NCI-H524 treated with DMSO at 0.1 percent for 48 hours (cell line): ENCODE measurements at places on chromosomes 6 and 20.

- DNase-seq, result no peak
Measured at GRCh38 chr6:101458336-101458735, 64.8 kb downstream of the GRIK2 start.

DNA sequence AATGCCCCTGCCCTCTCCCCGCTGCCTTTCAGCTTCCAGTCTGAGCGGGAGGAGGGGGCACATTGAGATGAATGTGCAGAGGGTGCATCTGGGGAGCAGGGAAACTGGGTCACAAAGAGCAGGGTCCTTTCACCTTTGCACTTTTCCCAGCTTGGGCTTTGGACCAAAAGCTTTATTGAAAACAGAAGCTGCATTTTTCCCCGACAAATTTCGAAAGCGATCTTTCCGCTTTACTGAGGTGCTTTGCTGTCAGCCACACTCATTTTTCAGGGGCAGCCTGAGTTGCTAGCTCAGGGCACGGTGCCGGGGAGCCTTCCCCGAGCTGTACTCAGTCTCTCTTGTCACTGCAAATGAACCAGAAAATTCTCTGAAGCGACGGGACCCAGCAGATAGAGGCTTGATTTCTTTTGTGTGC is 283.7 kb upstream of the SOX4 start:
- no peak for DNase-seq

GRCh38 chr6:106518748-106519147 is 110.5 kb downstream of the RTN4IP1 start:
- DNase-seq, result no peak

GRCh38 chr6:101921829-101922450 is 528.4 kb downstream of the GRIK2 start:
- DNase-seq, result no peak

DNA sequence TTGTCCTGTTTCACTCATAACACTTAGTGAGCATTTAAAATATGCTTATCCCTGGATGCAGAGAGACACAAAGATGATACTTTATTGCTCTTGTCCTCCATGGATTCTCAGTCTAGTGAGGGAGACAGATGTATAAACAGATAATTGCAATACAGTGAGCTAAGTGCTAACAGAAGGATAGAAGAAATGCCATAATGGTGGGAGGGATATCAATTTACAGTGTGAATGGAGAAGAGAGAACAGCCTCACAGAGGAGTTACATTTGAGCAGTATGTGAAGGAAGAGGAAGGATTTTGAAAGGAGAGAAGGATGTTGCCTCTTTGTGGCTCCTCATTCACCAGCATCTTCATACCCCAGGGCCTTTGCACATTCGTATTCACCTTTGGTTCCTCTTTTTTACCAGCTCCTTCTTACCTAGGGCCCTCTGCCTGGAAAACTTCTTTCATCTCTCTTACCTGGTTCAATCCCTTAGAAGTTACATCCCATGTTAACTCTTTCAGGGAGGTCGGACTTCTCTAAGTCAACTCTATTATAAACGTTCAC is 341.7 kb downstream of the PRL start:
- peak; percentile 91 for DNase-seq

DNA sequence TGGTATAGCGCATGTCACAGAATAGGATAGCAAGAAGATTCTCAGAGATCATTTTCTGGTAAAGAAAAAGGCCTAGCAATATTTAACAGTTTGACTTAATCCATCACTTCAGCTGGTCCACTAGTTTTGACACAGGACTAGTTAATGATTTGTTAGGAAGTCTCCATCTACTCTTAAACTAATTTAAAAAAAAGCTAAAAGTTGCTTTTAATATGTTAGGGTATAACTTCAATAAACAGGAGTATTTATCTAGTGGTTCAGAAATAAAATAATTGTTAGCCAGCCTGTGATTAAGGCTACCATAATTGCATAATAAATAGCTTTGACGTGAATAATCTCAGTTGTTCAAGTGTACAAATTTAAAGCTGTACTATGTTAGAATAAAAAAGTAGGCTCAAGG is 195.6 kb downstream of the FUT9 start:
- no peak for DNase-seq

DNA sequence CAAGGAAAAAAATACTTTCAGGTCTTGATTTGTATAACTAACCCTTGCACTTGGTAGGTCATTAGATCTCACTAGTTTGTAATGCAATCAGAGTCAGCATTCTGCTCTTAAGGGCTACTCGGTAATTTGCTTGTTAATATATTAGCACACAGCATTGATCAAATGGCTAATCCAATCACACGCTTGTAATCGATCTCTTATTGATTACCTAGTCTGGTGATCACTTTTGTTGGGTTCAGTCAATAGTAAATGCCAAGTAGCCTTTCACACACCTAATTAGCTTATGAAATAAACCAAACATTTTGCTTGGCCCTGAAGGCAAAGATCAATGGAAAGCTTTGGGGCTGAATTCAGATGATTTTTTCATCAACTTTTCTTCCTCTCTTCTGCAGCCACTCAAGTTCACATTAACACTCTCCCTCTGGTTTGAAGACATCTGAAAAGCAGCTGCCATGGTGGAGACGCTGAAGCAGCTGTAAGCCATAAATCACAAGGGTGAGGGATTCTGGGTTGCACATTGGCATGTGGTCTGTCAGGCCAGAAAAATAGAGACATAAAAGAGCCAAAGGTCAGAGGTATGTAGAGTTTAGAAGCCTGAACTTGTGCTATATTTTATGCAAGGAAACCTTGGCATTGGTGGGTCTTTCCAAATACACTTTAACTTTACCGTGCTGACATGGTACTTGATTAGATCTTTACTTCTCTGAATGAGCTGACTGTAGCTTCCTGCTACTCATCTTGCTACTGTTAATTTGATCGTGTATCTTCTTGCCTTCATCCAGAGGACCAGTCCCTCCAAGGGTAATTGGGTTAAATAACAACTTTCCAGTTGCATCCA is 234.4 kb downstream of the SIM1 start:
- no peak for DNase-seq

GRCh38 chr20:48932375-48932941 is 10.9 kb downstream of the ARFGEF2 start:
- DNase-seq, result no peak

- no peak for DNase-seq
Measured at GRCh38 chr20:33522256-33522820, 32.4 kb downstream of the CBFA2T2 start.

- DNase-seq, result no peak
Measured at GRCh38 chr6:136764517-136764993, 27.7 kb downstream of the MAP3K5 start.

GRCh38 chr20:46626758-46627157 is 24.5 kb downstream of the SLC13A3 start:
- no peak for DNase-seq

DNA sequence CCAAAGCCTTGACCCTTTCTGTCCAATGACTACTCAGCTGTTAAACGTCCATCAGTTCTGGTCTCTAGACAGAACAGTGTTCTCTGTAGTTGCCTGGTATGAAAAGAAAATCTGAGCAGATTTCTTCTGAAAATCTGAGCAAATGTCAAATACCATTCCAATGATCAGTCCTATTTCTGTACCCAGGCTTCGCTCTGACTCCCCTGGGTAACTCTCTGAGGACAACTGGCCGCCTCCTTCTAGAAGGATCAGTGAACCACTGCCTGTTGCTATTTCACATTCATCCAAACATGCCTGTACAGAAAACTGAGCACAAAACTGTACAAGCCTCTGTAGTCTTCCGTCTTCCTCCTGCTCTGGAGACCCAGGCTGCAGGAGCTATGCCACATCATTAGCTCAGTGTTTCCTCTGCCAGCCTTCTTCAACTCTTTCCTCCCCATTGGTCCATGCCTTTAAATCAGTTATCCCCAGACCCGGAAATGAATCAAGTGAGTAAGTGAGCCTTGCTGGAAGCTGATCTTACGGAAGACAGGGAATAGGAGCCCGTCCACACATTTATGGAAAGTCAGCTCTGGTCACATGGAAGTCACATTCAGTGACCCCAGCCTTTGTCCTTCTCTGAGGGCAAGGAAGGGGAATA is 63.3 kb downstream of the DAAM2 start:
- DNase-seq, result no peak

DNA sequence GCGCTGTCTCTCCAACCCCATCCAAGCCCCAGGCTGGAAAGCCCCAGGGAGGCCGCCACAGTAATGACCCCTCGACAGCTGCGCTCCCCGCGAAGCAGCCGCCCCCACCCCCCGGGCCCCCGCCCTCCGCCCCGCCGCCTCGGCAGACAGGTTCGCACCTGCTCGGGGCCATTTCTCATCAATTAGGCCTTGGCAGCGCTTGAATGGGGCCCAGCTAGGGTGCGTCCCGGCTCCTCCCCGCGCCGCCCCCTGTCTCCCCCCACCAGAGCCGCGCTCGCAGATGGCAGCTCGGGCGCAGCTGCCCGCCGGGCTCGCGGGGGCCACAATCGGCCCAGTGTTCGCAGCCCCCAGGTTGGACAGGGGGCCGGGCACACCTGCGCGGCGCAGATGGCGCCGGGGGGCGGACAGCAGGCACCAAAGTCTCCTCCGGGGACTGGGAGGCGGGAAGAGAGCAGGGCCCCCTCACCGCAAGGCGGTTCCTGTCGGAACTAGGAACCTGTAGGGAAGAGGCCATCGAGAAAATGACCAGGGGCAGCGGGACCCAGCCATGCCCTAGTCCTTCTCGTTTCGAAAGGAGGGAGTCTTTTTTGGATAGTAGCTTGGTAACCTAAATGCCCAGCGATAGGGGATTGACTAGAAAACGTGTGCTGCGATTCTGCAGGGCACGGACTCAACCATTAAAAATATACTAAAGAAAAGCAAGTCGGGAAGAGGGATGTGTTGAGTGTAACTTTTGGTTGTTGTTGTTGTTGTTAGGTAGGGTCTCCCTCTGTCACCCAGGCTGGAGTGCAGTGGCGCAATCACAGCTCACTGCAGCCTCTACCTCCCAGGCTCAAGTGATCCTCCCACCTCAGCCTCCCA is 83.2 kb upstream of the EYA2 start:
- DNase-seq, result peak; percentile 87

DNA sequence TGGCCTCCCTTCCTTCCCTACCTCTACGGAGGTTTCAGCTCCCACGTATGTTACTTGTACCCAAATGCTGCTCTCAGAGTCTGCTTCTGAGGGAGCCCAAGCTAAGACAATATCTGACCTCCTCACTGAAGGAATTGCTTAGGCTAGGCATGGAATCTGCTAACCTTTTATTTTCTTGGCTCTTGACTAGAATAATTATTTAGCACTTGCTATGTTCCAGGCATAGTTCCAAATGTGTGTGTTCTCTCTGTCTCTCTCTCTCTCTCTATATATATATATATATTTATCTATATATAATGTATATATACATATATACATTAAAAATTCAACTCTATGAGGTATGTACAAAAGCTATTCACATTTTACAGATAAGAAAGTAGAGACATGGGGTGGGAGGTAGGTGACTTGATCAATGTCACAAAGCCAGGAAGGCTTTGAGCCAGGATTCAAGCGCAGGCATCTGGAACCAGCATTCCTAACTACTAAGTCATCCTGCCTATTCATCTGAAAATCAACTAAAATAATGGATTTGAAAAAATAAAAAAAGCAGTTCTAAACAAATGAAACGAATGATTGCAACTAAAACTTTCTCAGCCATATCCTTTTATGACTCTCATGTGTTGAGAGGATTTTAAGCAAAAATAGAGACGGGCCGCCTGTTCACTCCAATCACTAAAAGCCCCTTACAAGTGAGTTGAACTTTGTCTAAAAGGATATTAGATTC is 189.7 kb upstream of the JAG1 start:
- no peak for DNase-seq
